Glutamatergic neuron (in vitro differentiated cells): ENCODE measurements at places on chromosomes 13 and 19. TPM values are rescaled to one million over a fixed set of nuclear protein-coding genes. Genes with fewer than 3 reads are reported as not detected.

Gene ONECUT3
- total RNA-seq = 15.4 TPM

GRCh38 chr19:13633109-13633508 lies 126.8 kb upstream of the CACNA1A start:
- peak overlapping the region; percentile 64 for H3K4me3 ChIP-seq
- peak; percentile 75 for DNase-seq
- no peaks in the 10 kb centered on the region for H3K36me3 ChIP-seq
- H3K4me1 ChIP-seq = peaks cover 16% of the 10 kb centered on the region
- peaks cover 16% of the 10 kb centered on the region for H3K27me3 ChIP-seq

Gene CATSPERD
- total RNA-seq = not detected

Gene AZU1
- total RNA-seq = 2.2 TPM

DNA sequence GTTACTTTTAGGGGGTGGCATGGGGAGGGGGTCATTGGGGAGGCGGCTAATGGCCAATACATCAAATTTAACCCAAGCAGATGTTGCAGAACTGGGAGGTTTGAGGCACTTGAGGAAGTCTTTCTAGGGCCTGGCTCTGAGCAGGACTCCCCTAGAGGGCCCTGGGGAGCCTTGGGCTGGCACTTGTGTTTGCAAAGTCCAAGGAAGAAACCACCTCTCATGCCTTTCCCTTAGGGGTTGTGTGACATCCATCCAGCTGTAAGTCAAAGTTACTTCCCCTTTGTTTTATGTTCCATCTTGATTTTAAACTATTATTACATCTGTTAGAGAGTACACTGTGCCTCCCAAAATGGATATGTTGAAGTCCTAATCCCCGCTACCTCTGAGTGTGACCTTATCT lies 159.9 kb downstream of the KATNAL1 start:
- no peaks in the 10 kb centered on the region for H3K27me3 ChIP-seq
- H3K4me1 ChIP-seq = peaks cover 10% of the 10 kb centered on the region
- no peaks in the 10 kb centered on the region for H3K36me3 ChIP-seq
- no peak overlapping the region for H3K27ac ChIP-seq
- DNase-seq = no peak

DNA sequence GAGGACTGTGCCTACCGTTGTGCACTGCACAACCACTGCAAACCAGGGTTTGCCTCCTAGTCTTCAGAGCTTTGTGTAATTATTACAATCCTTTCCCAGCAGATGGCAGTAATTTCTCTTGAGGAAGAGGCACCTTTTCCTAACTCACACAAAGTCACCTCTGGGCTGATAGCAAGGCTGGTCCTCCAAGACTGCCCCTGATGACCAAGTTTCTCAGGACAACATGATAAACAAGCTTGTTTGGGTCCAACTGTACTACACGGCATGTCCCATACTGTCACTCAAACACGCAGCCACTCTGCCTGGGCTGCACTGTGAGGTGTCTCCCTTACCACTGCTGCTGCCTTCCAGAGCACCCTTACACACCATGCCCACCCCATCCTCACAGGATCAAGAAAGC lies 39.3 kb downstream of the RFXAP start:
- DNase-seq = no peak
- no peak overlapping the region for H3K27ac ChIP-seq
- H3K4me3 ChIP-seq = no peak overlapping the region
- H3K36me3 ChIP-seq = no peaks in the 10 kb centered on the region

Gene CD70
- 4.7 TPM for total RNA-seq

DNA sequence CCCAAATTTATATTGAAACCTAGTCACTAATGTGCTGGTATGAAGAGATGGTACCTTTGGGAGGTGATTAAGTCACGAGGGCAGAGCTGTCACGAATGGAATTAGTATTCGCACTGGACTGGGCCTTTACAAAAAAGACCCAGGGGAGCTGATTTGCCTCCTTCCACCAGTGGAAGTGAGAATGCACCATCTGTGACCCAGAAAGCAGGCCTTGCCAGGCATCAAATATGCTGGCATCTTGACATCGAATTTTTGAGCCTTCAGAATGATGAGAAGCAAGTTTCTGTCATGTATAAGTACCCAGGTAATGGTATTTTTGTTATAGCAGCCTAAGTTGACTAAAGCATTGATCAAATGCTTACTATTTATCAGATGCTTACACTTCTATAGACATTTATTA lies 373.6 kb downstream of the FGF14 start:
- no peak overlapping the region for H3K4me3 ChIP-seq
- no peak overlapping the region for H3K27ac ChIP-seq
- H3K4me1 ChIP-seq = peaks cover 8% of the 10 kb centered on the region
- DNase-seq = no peak

Gene GRK1
- 1.2 TPM for total RNA-seq
